ENCODE measurements at places on chromosomes 1 and 21.

- no peak for DNase-seq
Measured at GRCh38 chr1:23924601-23925000, 11.4 kb upstream of the CNR2 start.

DNA sequence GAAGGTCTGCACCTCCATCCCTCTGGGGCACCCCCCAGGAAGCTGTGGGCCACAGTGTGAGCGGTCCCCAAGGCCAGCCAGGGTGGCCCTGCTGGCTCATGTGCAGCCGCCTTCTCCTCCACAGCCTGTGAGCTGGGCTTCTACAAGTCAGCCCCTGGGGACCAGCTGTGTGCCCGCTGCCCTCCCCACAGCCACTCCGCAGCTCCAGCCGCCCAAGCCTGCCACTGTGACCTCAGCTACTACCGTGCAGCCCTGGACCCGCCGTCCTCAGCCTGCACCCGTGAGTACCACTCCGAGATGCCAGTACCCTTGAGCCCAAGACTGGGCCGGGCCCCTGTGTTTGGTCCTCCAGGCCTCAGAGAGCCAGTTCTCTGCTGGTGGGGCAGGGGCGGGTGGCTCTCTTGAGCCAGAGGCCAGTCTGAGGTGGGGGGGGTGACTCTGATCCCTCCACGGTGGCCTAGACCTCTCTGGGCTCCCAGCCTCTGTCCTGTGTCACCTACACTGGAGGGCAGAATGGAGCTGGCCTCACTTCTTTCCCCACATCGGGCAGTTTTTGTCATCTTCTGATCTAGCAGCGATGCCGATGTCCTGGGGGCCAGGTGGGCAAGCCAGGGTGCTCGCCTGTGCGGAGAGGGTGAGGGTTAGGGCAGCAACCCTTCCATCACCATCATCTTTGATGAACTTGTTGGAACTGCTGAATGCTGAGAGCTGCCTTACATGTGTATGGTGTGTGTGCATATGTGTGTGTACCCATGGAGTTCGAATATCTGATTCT, 23.3 kb downstream of the EPHA8 start:
- no peak for DNase-seq

DNA sequence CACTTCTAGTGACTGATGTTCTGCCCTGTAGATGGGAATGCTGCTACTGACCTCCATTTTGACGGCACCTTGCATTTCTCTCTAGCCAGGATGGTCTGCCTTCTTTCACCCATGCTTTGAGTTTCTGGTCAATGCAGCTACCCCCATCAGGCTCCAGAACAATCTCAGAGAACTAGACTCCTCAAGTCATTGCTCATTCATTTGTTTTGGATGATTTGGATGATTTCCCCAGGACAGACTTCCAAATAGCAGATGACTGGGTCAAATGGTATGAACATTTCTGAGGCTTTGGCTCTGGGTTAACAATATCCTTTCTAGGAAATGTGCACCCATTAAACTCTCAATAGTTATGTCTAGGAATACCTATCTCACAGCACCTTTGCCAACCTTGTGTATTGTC, 63.9 kb downstream of the CSMD2 start:
- no peak for DNase-seq

GRCh38 chr1:213998785-213999184, 11.0 kb downstream of the PROX1 start:
- no peak for DNase-seq

DNA sequence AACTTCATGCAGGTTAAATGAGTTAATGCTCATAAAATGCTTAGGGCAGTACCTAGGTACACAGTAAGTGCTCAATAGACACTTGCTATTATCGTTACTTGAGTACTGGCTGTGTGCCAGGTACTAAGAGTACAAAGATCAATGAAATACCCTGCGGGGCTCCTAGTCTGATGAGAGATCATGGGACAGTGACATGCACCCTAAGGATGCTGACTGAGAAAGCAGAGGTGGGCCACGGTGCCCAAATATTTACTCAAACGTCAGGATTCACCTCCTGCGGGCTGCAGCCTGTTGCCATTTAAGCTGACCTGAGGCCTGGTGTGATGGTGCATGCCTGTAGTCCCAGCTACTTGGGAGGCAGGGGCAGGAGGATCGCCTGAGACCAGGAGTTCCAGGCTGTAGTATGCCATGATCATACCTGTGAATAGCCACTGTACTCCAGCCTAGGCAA, 19.8 kb upstream of the LUZP1 start:
- no peak for DNase-seq

GRCh38 chr1:10530281-10530740, 55.6 kb downstream of the PEX14 start:
- DNase-seq = no peak

DNA sequence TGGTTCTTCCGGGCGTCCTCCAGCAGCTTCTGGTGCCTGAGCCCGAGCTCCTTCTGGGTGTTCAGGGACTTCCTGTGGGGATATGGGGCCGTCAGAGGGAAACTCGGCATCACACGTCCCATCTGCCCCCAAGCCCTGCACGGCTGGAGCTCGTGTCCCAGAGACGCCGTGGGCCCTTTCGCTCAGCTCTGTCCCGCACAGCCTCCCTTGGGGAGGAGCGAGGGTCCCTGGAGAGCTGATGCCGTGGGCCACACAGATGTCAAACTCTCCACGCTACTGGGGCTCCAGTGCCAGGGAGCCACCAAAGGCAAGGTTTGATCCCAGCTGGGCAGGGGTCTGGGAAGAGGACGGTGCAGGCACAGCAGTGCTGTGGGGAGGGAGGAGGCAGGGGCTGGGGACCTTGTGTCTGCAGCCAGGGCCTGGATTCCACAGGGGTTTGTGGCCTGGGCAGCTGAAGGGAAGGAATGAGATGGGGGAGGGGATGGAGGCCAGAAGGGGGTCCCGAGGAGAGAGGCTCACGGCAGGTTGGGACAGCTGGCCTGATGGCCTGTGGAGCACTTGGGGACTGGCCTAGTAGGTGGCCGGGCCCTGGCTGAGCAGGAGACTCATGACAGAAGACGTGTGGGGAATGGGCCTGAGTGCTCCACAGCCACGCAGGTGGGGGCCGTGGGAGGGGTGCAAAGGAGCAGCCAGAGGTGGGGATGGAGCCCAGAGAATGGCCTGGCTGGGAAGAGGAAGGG, 30.4 kb downstream of the CFAP74 start:
- no peak for DNase-seq

DNA sequence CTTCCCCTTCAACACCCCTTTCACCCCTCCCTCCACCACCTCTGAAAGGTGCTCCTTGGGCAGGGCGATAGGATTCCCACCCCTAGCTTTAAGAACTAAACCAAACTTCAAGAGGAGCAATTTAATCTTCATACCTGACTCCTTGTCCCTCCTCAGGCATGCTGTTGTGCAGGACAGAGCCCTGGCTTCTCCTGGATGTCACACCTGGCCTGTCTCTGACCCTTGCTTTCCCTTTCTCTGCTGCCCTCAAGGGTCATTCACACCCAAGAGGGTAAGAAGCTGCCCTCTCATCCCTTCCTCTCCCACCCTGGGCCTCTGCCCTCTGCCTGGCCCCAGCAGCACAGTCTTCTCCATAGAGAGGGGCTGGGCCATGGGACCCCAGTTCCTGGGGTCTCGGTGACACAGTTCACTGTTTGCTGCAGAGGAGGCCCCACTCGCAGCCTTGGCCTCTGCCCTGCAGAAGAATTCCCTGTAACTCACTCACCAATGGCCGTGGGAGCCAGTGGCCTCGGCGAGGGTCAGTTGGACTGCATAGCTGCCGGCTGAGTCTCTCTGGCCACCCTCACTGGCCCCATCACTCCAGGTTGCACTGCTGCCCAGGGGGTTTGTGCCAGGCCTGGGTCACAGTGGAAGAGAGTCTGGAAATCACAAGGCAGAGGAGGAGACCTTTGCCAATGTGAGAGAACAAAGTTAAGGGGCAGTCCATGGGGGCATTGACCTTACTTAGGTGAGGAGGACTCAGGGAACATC, 28.4 kb upstream of the LHX4 start:
- DNase-seq = no peak

DNA sequence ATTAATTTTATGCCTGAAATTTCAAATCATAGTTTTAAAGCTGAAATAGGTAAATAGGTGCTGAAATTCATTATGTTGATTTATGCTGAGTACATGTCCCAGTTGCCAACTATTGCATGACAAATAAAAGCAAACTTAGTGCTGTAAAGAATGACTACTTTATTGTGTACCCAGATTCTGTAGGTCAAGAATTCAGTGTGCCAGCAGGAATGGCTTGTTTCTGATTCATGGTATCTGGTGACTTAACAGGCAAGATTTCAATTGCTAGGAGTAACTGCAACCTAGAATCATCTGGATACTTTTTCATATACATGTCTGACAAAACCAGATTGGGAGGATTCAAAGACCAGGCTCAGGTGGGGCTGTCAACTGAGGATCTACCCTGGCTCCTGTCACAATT, 678.4 kb upstream of the ADAMTS5 start:
- DNase-seq = no peak

GRCh38 chr1:204192046-204192445, 4.2 kb downstream of the KISS1 start:
- DNase-seq = no peak

- DNase-seq = no peak
Measured at GRCh38 chr1:11483581-11484320, 4.8 kb downstream of the DISP3 start.

GRCh38 chr21:33916200-33916567, 580 bp upstream of the ATP5PO start:
- DNase-seq = no peak

DNA sequence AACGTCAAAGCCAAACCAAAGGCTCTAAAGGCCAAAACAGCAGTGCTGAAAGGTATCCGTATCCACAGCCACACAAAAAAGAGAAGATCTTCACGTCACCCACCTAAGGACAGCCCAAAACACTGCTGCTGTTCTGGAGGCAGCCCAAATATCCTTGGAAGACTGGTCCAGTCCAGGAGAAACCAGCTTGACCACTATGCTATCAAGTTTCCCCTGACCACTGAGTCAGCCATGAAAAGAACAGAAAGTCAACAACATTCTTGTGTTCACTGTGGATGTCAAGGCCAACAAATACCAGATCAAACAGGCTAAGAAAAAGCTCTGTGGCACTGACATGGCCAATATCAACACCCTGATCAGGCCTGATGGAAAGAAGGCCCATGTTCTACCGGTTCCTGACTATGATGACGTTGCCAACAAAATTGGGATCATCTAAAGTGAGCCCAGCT, 32.1 kb downstream of the ARID4B start:
- DNase-seq = no peak

DNA sequence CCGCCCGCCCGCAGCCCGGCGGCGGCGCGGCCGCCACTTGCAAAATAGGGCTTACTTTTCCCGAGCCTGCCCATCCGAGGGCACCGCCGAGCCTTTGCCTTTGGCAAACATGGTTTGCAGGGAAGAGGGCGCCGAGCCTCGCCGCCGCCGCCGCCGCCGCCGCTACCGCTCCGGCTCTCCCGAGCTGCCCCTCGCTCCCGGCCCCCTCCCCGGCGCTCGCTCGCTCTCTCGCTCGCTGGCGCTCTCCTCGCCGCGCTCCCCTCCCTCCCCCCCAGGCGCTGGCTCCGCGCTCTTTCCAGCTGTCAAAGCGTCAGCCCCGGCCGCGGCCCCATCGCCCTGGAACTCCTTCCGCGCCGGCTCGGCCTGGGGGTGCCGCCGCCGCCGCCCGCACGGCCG, 298 bp downstream of the SSBP3 start:
- DNase-seq = no peak

GRCh38 chr1:170166518-170167180, 20.9 kb downstream of the NTMT2 start:
- no peak for DNase-seq

GRCh38 chr1:9732123-9732971, 80.8 kb downstream of the PIK3CD start:
- no peak for DNase-seq

- peak; percentile 60 for DNase-seq
Measured at GRCh38 chr21:45138199-45139002, 64.0 kb downstream of the ADARB1 start.

DNA sequence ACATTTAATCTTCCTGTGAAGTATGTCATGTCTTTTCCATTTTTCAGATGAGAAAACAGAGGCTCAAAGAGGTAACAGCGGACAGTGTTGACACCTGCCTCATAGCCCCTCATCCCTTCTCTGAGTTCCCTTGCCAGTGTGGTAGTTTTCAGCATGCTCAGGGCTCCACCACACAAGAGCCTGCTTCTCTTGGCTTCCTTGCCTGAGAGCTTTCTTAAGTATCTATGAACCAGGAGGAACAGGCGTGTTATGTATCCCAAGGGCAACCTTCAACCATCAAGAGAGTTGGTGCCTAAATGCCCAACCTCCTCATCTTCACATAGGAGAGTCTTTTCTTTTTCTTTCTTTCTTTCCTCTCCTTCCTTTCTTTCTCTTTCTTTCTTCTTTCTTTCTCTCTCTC, 5.9 kb upstream of the PAFAH2 start:
- no peak for DNase-seq

DNA sequence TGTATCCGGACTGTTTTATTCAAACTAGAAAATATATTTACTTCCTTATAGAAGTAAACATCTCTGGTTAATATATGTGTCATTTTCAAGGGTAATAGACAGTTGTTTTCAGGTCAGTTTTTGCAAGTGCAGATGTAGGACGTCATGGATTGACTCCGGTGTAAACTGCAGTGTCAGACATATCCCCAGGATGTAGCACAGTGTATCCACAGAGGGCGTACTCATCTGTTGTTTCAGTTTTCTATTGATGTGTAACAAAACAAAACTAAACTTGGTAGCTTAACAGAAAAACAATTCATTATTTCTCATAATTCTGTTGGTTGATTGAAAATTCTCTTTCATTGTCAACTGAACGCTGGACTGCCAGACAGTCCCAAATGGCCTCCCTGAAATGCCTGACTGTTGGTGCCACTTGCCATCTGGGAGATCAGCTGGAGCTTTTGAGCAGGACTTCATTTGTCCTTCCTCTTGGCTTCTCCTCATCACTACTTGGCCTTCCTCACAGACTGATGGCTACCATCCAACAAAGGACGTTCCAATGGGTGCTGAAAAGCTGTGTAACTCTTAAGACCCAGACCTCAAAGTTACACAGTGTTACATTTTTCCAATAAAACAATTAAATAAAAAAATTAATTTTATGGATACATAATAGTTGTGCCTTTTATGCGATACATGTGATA, 181.6 kb downstream of the NCAM2 start:
- no peak for DNase-seq

GRCh38 chr1:174407665-174408064, 40.1 kb upstream of the GPR52 start:
- no peak for DNase-seq

DNA sequence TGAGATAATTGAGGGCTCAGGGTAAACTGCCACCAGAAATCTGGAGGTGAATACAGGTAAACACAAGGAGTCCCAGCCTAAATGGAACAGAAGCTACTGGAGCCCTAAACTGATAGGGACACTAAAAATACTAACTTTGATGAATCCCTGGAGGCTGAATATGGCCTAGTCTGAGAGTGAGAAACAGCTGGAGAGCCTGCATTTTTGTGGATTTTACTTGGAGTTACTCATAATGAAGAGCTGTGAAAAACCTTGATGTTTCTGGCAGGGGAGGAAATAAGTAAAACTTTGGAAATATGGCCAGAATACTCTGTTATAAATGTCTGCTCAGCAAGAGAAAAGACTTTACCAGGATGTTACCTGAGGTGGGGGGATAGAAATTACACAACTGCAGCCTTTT, 164.4 kb downstream of the LIPI start:
- DNase-seq = no peak

All from stimulated activated naive CD4-positive, alpha-beta T cell treated with Interleukin-2 at 50 U/mL for 16 hours (primary cell).